ENCODE measurements at places on chromosomes 7 and 10.

GRCh38 chr10:74500816-74501215 lies 325.6 kb upstream of the KAT6B start:
- no peak for DNase-seq

GRCh38 chr10:101182936-101183335 lies 46.3 kb downstream of the LBX1 start:
- no peak for DNase-seq

GRCh38 chr10:71131508-71132088 lies 80.8 kb upstream of the UNC5B start:
- DNase-seq, result no peak

GRCh38 chr7:85773116-85773728 lies 586.4 kb upstream of the SEMA3D start:
- DNase-seq, result peak; percentile 38

DNA sequence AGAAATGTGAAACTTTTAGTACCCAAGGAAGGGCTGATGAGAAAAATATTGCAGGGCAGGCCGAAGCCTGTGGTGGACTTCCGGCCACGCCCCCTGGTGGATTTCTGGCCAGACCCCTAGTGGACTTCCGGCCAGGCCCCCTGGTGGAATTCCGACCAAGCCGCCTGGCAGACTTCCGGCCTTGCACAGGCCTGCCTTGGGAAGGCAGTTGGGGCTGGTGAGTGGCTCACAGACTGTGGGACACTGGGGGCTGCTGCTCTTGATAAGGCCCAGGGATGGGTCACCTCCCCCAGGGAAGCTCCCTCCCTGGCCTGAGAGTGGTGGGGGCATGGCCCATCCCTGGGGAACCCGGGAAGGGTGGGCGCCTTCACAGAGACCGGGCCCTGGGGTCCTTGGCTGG lies 116.4 kb upstream of the MKI67 start:
- DNase-seq, result no peak

- DNase-seq, result no peak
Measured at GRCh38 chr10:21944727-21945386, 58.7 kb downstream of the DNAJC1 start.

GRCh38 chr10:102504976-102505300 lies 1.2 kb downstream of the SUFU start:
- DNase-seq, result no peak

Data from AG04449 (cell line).